ENCODE measurements at places on chromosomes 3 and 15.
A peak's percentile ranks its signal among the peaks of the same experiment; 100 is the strongest.

- DNase-seq: no peak
Measured at GRCh38 chr3:70933105-70933810, 620.8 kb upstream of the MDFIC2 start.

- DNase-seq: no peak
Measured at GRCh38 chr3:188026191-188026968, 127.6 kb upstream of the LPP start.

GRCh38 chr3:44802011-44802410 is 40.4 kb downstream of the KIF15 start:
- DNase-seq: no peak

DNA sequence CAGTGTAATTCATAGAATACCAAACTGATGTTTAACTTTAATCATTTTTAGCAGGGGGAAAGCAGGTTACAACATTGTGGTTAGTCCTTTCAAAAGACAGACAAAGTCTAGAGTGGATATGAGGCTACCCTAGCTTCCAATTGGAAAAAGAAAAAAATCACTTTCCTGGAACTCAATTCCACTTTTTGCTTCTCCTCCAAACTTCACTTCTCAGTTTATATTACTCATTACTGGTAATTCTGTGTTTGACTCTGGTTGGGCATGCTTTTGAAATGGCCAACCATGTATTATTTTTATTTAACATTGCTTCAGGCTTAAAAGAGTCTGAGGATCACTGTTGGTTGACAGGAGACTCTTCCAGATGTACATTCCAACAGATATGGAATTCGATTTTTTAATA is 84.8 kb downstream of the RAP2B start:
- DNase-seq: no peak

GRCh38 chr3:177210744-177211502 is 13.6 kb upstream of the TBL1XR1 start:
- no peak for DNase-seq

GRCh38 chr3:54950391-54951003 is 22.6 kb upstream of the LRTM1 start:
- DNase-seq: no peak

- DNase-seq: no peak
Measured at GRCh38 chr15:65196637-65197336, 11.6 kb upstream of the CLPX start.

GRCh38 chr3:22606461-22606860 is 596.7 kb upstream of the UBE2E2 start:
- peak; percentile 3 for DNase-seq

- no peak for DNase-seq
Measured at GRCh38 chr3:15387735-15388134, 39.6 kb downstream of the METTL6 start.

GRCh38 chr3:67064105-67064504 is 66.0 kb downstream of the KBTBD8 start:
- no peak for DNase-seq

DNA sequence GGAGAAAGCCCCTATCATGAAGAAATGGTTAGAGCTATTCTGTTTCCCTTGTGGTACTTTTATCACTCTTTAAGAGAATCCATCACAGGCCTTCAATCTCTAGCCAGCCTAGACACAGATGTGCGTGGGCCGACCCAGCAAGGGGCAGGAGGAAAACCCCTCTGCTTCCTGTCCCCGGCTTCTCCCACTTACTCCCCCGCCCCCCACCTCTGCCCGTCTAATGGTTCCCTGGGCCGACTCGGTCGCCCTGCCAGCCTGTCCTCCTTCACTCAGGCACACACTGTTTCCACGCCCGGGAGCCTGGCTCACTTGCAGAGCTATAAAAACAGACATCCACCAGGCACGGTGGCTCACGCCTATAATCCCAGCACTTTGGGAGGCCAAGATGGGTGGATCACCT is 58.3 kb upstream of the TFRC start:
- no peak for DNase-seq

- peak; percentile 72 for DNase-seq
Measured at GRCh38 chr3:167918008-167918596, 177.6 kb downstream of the GOLIM4 start.

DNA sequence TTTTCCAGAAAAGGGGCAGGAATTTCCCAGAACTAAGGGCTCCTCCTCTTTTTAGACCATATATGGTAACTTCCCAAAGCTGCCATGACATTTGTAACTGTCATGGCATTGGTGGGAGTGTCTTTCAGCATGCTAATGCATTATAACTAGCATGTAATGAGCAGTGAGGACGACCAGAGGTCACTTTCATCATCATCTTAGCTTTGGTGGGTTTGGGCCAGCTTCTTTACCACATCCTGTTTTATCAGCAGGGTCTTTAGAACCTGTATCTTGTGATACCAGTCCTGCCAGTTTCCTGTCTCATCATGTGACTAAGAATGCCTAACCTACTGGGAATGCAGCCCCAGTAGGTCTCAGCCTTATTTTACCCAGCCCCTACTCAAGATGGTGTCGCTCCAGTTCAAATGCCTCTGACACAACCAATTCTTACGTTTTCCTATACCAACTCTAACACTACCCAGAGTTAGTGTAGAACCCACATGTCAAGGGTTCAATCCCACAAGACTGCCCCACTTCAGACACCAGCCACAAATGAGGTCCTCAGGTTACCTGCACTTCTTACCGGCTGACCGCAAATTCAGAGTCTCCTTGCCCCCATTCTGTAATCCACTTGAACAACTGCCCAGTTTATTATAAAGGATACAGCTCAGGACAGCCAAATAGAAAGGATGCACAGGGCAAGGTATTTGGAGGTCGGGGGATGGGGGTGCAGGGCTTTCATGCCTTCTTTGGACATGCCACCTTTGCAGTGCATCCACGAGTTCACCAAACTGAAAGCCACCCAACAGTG is 17.7 kb downstream of the FOXB1 start:
- no peak for DNase-seq

DNA sequence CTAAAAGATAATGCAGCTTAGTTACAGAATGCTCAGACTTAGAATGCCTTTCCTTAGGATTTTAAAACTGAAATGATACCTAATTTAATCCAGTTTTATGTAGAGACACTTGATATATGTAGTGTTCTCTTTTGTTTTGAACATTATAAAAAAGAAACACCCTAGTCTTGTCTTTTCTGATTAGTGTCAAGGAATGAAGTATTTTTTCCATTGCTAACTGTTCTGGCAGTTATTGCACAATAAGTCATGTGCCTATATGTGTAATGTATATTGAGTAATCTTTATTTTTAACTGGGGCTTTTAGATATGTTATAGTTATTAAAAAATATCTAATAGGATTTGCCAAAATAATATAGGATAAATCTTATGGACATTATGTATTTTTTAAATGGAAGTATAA is 4.5 kb downstream of the ARL8B start:
- no peak for DNase-seq

DNA sequence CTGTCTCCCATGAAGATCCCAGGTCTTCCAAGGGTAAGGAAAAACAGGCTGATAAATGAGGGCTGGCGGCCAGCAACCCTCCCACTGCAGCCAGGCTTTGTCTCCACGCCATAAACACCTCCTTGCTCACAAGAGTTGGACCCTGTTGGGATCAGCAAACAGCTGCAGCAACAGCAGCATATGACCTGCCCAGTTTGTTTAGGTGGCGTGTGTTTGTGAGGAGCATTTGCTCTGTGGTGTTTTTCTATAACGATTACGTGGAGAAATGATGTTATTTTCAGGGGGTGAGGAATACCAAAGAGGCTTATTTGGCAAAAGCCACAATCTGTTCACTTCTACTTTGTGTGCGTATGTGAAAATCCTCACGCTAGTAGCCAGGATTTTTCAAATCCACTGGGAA is 58.5 kb downstream of the RFTN1 start:
- DNase-seq: peak; percentile 19

DNA sequence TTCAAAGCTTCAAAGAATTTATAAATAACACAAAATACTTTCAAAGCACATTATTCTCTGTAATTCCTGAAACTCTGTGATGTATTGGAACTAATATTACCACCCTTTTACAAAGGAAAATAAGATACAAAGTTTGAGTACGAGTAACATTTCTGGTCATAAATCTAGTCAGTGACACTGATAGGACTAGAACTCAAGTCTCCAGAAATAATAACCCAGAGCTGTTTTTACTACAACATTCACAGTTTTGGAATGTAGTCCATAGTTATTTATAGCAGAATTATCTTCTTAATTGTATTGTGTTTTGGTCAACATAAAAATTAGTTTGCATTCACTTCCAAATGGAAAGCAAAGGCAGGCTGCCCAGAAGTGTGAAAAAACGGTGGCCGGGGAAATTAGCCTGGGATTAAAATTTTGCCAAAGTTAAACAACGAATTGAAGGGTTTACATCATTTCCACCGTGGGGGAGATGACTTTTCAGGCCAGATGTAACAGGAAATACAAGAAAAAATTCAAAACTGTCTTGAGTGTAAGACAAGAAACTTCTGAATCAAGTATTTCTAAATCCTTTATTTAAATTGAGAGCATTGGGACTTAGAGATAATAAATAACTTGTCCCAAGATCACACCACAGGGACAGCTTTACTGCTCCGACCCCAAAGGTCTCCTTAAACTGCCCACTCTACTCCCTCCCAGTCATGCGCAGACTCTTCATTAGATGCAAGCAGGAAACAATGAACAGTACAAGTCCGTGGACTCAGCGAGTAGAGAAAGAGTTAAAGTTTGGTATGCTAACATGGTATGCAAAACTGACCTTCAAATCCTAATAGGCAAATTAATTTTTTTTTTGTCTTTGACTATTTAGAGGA is 74.3 kb upstream of the VGLL4 start:
- peak; percentile 35 for DNase-seq

All from NCI-H82 (cell line).